GM23248 (cell line): ENCODE measurements at places on chromosomes 12 and 14. TPM values are rescaled to one million over a fixed set of nuclear protein-coding genes. Genes with fewer than 3 reads are reported as not detected.
A peak's percentile ranks its signal among the peaks of the same experiment; 100 is the strongest.

GLIPR1L2 gene
- total RNA-seq = 0.51 and 1.6 TPM in 2 replicates

CMTM5 gene
- not detected in 2 replicates for total RNA-seq

HNRNPC gene
- 674 and 705 TPM in 2 replicates for total RNA-seq

LRCOL1 gene
- not detected in 2 replicates for total RNA-seq

OR6S1 gene
- total RNA-seq = not detected in 2 replicates

KRT83 gene
- total RNA-seq = not detected in 2 replicates

DNA sequence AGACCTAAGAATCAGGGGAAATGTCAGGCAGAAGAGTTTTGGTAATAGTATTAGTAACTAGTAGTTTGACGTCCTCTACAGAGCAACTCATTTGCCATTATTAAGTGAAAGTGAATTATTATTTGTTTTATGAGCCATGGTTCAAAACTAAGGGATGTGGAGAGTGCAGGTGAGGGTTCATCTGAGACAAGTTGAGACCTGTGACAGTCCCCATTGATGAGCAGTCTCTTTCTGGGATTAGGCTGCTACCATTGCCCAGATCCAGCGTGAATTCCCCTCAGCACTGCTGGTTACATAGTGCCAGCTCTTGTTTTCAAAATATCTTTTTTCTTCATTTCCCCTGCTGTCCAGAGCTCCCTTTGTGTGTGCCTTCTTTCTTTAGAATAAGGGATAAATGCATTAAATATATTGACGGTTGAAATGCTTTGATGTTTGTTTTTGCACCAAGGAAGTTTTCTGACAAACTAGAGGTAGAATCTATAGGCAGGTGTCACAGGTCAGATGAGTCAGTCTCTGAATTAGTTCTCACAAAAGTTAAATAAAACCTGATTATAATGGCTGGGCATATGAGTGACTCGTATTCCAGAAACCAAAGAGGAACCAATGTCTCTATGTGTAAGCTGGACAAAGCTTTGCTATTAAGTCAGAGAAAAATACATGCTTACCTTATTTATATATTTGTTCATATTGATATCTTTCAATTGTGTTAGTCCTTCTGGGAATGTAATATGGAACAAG lies 381.4 kb downstream of the TMEM117 start:
- no peak overlapping the region for H3K4me3 ChIP-seq
- H3K27me3 ChIP-seq = no peaks in the 10 kb centered on the region
- DNase-seq = no peak
- H3K27ac ChIP-seq = no peak overlapping the region

DNA sequence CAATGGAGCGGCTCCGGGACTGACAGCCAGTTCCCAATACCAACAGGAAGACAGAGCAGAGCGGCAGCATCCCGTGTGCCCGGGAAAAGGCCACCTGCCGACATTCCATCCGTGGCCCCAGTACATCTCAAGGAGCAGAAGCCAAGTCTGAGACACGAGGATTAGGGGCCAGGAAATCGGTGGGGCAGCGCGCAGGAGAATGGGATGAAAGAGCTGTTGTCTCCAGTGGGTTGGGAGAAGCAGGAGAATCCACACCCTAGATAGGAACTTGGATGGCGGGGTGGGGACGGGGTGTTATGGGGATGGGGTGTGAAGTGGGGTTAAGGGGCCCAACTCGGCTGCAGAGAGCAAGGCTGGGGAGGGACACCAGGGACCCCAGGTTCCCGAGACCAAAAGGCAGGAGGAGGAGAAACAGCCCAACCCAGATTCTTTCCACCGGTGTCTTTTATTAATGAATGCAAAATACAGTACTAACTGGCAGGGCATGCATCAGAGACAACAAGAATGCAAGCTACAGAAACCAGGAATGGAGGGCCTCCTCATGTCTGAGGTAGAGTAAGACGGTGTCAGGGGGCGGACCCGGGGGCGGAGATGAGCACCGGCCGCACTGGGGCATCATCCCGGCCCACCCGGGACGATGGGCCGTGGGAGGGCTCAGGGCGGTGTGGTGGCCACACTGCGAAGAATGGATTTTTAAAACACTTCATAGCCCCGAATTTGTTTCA lies 50.3 kb downstream of the BEGAIN start:
- H3K36me3 ChIP-seq = no peaks in the 10 kb centered on the region
- H3K27ac ChIP-seq = no peak overlapping the region
- no peak overlapping the region for H3K4me3 ChIP-seq
- DNase-seq = no peak
- no peaks in the 10 kb centered on the region for H3K27me3 ChIP-seq

- no peaks in the 10 kb centered on the region for H3K27me3 ChIP-seq
- H3K4me3 ChIP-seq = no peak overlapping the region
- H3K36me3 ChIP-seq = no peaks in the 10 kb centered on the region
- no peak for DNase-seq
Observed at GRCh38 chr12:18825138-18825537, 87.2 kb downstream of the CAPZA3 start.

- H3K4me1 ChIP-seq = no peaks in the 10 kb centered on the region
- H3K4me3 ChIP-seq = no peak overlapping the region
- H3K36me3 ChIP-seq = no peaks in the 10 kb centered on the region
- no peak for DNase-seq
- no peak overlapping the region for H3K27ac ChIP-seq
Observed at GRCh38 chr12:24302708-24303107, 353.2 kb upstream of the SOX5 start.

DNA sequence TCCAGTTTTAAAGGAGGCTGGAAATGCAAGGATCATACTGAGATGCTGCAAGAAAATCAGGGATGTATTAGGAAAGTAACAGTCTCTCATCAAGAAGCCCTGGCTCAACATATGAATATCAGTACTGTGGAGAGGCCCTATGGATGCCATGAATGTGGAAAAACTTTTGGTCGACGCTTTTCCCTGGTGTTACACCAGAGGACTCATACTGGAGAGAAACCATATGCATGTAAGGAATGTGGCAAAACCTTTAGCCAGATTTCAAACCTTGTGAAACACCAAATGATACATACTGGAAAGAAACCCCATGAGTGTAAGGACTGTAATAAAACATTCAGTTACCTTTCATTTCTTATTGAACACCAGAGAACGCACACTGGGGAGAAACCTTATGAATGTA lies 24.5 kb downstream of the ZNF891 start:
- H3K27ac ChIP-seq = no peak overlapping the region
- peak overlapping the region; percentile 21; the same call in 1 of the 2 replicates for H3K4me3 ChIP-seq
- peaks cover 97% of the 10 kb centered on the region for H3K36me3 ChIP-seq
- no peaks in the 10 kb centered on the region for H3K4me1 ChIP-seq
- DNase-seq = peak; percentile 1
- H3K27me3 ChIP-seq = no peaks in the 10 kb centered on the region

DNA sequence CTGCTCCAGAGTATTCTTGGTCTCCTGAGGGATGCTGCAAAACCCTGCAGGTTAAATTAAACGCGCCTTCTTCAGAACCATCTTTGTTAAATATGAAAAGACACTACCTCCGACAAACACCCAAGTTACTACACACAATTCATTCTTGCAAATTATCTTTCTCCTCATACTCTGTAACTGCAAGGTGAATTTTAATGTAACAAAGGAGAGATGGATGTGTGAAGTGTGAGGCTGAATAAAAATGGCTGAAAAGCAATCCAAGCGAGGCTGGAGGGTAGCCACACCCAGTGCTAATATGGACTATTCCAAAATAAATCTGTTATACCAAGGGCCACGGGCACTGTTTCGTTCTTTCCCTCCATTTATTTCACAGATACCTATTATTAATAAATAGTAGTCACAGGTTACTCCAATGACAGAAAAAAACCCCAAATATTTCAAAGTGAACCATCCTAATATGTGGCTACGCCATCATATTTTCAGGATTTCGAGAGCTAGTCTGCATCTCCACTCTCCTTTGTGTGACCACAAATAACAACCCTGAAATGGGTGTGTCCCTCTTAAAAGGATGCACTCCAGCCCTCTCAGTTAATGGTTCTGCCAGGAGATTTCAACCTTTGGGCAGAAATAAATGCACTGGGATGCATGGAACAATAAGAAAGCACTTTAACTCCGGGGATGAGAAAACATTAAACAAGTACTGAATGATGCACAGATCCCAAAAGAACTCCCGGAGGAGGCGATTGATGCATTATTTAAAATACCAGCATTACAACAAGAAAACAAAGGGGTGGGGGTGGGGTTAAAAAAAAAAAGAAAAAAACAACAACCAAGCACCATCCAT lies 53.1 kb upstream of the CCDC175 start:
- no peaks in the 10 kb centered on the region for H3K4me1 ChIP-seq
- H3K4me3 ChIP-seq = peak overlapping the region; percentile 60; the same call in 1 of the 2 replicates
- H3K36me3 ChIP-seq = no peaks in the 10 kb centered on the region
- peaks cover 42% of the 10 kb centered on the region for H3K27me3 ChIP-seq
- DNase-seq = no peak

- no peak for DNase-seq
- no peak overlapping the region for H3K4me3 ChIP-seq
- H3K36me3 ChIP-seq = no peaks in the 10 kb centered on the region
- no peaks in the 10 kb centered on the region for H3K4me1 ChIP-seq
Observed at GRCh38 chr12:97800561-97800960, 338.0 kb downstream of the RMST start.

DNA sequence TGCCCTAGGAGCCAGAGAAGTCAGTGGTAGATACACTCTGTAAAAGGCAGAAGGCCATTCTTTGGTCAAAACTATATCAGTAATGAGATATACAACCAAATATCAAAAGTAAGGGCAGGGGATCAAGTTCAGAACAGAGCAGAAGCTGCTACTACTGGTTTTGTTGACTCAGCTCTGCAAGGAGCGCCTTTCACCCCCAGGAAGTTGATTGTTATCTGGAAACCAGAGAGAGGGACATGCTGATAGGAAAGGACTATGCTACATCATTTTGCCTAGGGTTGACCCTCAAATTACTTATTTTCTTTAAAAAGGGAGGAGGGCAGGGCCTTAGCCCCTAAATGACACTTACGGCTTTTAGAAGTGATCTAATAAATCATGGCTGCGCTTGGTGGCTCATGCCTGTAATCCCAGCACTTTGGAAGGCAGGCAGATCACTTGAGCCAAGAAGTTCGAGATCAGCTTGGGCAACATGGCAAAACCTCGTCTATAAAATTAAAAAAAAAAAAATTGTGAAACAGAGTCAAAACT lies 194.0 kb downstream of the KLHL28 start:
- no peak for DNase-seq
- H3K27ac ChIP-seq = no peak overlapping the region
- H3K4me3 ChIP-seq = no peak overlapping the region
- H3K36me3 ChIP-seq = no peaks in the 10 kb centered on the region

DNA sequence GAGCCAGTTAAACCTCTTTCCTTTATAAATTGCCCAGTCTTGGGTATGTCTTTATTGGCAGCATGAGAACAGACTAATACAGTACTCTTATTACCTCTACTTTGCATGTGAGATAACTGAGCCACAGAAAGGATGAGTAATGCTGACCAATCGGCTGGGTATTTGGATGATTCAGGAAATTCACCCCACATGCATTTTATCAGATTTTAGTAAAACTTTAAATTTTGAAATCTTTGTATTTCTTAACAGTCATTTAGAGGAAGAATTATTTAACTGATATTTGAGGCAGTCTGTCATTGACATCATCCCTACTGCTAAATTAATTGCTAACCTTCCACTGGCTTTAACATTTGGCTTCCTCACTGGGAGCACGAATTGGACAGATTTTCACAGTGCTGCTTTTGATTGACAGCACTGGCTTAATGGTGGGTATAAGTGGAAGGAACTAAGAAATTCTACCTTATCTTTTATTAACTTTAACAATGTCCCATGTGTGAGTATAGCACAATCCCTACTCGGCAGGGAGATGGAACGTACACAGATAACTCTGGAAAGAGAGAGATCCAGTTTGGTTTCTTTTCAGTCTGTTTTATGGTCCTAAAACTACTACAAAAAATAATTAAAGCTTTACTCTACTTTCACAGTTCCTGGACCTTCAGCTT lies 261.0 kb downstream of the DACT1 start:
- peak overlapping the region; percentile 87 for H3K27ac ChIP-seq
- no peaks in the 10 kb centered on the region for H3K36me3 ChIP-seq
- no peaks in the 10 kb centered on the region for H3K27me3 ChIP-seq
- peak overlapping the region; percentile 38 for H3K4me3 ChIP-seq
- peaks cover 21% of the 10 kb centered on the region for H3K4me1 ChIP-seq

- peak; percentile 85 for DNase-seq
- no peaks in the 10 kb centered on the region for H3K27me3 ChIP-seq
- H3K4me1 ChIP-seq = peaks cover 31% of the 10 kb centered on the region
Observed at GRCh38 chr12:116423094-116423493, 136.1 kb upstream of the MAP1LC3B2 start.

DNA sequence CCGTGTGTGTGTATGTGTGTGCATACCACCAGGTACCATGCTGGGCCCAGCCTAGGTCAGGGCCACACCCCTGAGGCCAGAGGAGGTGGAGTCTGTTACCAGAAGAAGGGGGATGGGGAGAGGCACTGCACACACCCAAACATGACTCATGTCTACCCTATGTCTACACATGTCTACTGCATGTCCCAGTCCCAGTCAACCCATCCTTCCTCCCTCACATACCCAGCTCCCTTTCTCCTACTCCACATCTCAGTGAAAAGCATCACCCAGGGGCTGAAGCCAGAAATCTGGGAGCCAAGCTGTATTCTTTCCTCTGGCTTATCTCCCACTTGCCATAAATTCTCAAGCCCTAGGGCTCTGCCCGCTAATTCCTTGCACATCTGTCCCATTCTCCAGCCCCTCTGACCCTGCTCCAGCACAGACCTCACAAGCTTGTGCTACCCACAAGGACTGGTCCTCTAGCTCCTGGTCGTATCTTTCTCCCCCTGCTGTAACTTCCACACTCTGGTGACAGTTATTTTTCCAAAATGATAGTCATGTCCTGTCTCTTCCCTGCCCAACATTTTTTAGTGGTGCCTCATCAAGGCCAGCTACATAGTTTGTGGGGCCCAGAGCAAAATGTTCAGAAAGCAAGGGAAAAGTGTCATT lies 18.0 kb upstream of the APPL2 start:
- H3K4me1 ChIP-seq = peaks cover 67% of the 10 kb centered on the region
- no peaks in the 10 kb centered on the region for H3K27me3 ChIP-seq
- H3K4me3 ChIP-seq = peak overlapping the region; percentile 49
- H3K27ac ChIP-seq = peak overlapping the region; percentile 94

DNA sequence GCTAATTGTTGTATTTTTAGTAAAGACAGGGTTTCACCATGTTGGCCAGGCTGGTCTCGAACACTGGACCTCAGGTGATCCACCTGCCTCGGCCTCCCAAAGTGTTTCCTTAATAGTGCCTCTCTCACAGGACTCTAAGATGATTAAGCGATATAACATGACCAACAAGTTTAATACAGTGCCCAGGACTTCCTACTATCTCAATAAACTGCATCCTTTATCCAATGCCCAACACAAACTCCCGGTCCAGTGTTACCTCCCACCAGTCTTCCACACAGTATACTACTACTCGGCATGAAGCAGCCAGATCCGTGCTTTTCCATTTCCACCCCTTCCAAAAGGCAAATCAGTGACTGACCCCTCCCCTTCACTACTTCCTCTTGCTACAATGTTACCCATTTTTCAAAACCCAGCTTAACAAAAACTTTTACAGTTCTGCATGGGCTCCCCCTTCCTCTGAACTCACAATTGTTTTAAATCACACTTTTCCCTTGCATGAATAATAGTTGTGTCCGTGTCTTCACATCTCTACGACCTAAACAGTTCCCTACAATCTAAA lies 900 bp downstream of the NOP2 start:
- peak overlapping the region; percentile 89 for H3K27ac ChIP-seq
- peak overlapping the region; percentile 93 for H3K4me3 ChIP-seq
- H3K36me3 ChIP-seq = peaks cover 42% of the 10 kb centered on the region
- no peaks in the 10 kb centered on the region for H3K27me3 ChIP-seq

GRCh38 chr12:122084857-122085405 lies 6.4 kb downstream of the MLXIP start:
- no peaks in the 10 kb centered on the region for H3K36me3 ChIP-seq
- no peak overlapping the region for H3K27ac ChIP-seq
- H3K4me3 ChIP-seq = no peak overlapping the region
- no peak for DNase-seq
- peaks cover 25% of the 10 kb centered on the region for H3K4me1 ChIP-seq
- no peaks in the 10 kb centered on the region for H3K27me3 ChIP-seq
